ENCODE measurements at places on chromosomes 2 and 18. TPM values are rescaled to one million over a fixed set of nuclear protein-coding genes. Genes with fewer than 3 reads are reported as not detected.

Gene PAX8
- polyA plus RNA-seq, result 42.7 TPM

Gene IL1RL2
- 1.5 TPM for polyA plus RNA-seq

Gene SGPP2
- polyA plus RNA-seq, result 4.4 TPM

Gene COPS9
- polyA plus RNA-seq, result 157 TPM

Gene ABCB11
- polyA plus RNA-seq, result 0.30 TPM

Gene MARCHF4
- polyA plus RNA-seq, result 40.1 TPM

Gene KIF1A
- 519 TPM for polyA plus RNA-seq

Gene COL3A1
- 391 TPM for polyA plus RNA-seq

All from spinal cord (tissue), 10 donors.